Tibial nerve (tissue), 4 donors: ENCODE measurements at places on chromosomes 7 and 10. TPM values are rescaled to one million over a fixed set of nuclear protein-coding genes. Genes with fewer than 3 reads are reported as not detected.

DNA sequence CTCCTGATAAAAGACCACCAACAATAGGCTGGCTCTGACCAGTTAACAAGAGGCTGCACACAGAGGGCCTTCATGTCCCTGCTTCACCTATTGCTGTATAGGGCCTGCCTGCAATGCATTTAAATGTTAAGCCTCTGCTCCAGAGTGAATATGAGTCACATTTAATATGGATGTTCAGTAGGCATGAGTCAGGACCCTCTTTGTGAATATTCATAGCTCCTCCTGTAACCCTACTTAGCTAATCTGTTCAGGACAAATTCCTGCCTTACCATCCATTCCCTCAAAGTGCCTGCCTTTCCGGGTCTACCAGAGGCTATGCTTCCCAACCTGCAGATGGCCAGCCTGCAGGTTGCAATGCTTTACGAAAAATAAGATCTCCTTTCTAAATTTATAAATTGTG lies 32.5 kb downstream of the ARHGAP22 start:
- no peak overlapping the region for H3K27ac ChIP-seq
- H3K4me1 ChIP-seq: no peaks in the 10 kb centered on the region
- H3K36me3 ChIP-seq: no peaks in the 10 kb centered on the region
- H3K27me3 ChIP-seq: no peaks in the 10 kb centered on the region
- no peak overlapping the region for H3K4me3 ChIP-seq

GRCh38 chr7:132614428-132615318 lies 38.4 kb upstream of the PLXNA4 start:
- no peaks in the 10 kb centered on the region for H3K36me3 ChIP-seq
- H3K4me1 ChIP-seq: no peaks in the 10 kb centered on the region

- H3K27me3 ChIP-seq: no peaks in the 10 kb centered on the region
- no peaks in the 10 kb centered on the region for H3K36me3 ChIP-seq
- no peak overlapping the region for H3K4me3 ChIP-seq
- H3K4me1 ChIP-seq: no peaks in the 10 kb centered on the region
- no peak for DNase-seq
These were observed 50.9 kb downstream of the RSBN1L start for GRCh38 chr7:77747178-77747577.

The RNF32 gene
- total RNA-seq: 0.42 TPM

The ZNF804B gene
- not detected for total RNA-seq

The ATRNL1 gene
- 1.0 TPM for total RNA-seq

The ANKRD22 gene
- not detected for total RNA-seq
